ENCODE measurements at places on chromosomes 13 and 19.

DNA sequence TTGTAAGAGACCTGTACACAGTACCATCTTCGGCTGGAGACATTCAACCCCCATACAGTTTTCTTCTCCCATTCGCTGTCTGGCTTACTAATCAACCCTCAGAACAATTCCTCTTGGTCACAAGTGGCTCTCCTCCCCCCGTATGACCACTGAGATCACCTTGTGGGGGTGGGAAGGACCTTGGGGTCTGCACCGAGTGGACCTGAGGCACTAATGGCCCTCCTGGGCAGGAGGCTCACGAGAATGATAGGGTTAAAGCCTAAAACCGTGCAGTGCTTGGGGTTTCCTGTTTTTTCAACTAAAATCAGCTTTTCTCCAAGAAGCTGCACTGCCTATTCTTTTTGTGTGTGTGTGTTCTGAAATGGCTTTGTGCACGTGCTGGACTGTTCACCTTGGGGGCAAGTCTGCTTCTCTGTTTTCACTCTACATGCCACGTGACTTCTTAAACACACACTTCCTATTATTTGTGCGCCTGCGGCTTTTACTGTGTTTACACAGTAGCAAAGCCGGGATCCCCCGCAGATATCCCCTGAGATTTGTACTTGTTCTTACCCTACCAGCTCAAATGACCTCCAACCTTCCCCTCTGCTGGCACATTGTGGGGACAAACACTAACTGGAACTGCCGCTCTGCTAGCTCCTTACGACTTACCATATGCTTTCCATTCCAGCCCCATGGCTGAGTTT is 12.3 kb downstream of the RBM26 start:
- DNase-seq = no peak

DNA sequence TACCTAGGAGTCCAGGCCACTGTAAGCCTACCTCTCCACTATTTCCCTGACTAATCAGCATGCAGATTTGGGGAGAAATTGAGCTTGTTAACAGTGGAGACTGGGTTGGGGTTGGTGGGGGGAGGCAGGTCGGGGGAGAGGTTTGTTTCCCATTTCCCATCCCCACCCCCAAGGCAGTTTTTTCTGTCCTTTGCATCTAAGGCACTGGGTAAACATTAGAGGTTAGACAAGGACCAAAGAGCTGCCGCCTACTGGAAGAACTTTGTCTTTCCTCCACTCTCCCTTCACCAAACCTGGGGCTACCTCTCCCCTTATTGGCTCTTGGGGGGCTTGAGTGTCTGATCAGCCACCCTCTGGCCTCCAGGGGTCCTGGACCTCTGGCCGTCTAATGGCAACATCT is 953 bp downstream of the KCNN4 start:
- DNase-seq = no peak

DNA sequence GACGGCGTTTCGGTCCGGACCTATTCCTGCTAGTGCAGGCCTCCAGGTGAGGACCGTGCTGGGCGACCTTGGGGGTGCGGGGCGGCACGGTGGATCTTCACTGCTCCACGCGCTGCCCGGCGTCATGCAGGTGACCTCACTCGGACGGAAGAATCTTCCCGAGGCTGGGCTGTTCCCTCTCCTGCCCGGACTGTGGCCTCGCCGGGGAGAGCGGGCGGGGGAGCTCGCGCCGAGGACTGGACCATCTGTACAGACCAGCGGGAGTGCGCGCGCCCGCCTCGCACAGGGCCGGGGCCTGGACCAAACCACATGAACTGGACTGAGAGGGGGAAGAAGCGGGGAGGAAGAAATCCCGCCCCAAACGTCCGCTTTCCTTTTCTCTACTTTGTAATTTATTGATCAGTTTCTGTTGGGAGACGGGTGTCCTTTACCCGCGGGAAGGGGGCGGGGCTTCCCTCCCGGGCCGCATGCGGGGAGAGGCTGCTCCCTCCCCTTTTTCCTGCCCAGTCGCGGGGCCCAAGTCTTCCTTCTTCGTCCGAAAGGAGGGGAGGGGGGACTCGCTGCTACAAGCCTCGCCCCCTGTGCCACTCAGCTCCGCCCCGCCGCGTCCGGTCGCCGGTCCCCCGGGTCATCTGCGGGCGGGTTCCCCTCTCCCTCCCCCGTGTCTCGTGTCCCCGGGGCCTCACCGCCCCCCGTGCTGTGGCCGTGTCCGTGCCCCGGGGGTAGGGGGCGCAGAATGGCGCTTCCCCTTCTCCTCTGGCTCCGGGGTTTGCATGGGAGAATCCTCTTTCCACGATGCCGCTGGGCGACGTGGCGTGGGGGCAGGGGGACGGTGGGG is 4.9 kb downstream of the HRC start:
- peak; percentile 69 for DNase-seq

DNA sequence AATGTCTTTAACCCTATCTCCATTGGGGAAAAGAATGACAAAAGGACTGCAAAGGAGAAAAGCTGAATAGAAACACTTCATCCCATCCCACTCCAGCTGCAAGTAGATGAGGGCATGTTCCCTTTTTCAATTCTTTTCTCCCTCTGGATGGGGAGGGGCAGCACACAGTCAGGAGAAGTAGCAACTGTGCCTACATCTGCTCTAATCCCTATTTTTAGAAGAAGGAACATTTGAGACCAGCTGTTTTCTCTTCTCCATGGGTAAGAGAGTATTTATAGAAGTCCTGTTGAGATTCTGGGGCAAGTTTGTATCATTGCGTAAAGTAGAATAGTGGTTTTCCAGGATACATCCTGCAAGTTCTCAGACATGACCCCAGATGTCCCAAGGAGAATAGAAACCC is 9.3 kb upstream of the GTF3A start:
- no peak for DNase-seq

GRCh38 chr19:33134571-33135041 is 2.7 kb downstream of the WDR88 start:
- no peak for DNase-seq

GRCh38 chr13:91948736-91949135 is 550.3 kb downstream of the GPC5 start:
- no peak for DNase-seq

DNA sequence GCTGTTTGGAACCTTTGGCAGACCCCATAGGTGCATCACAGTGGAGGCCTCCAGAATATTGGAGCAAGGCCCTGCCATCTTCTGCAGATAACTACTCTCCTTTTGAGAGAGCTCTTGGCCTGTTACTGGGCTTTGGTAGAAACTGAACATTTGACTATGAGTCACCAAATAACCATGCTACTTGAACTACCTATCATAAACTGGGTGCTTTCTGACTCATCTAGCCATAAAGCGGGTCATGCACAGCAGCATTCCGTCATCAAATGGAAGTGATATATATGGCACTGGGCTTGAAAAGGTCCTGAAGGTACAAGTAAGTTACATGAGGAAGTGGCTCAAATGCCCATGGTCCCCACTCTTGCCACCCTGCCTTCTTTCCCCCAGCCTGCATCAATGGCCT is 782.5 kb upstream of the SLITRK6 start:
- DNase-seq = no peak

DNA sequence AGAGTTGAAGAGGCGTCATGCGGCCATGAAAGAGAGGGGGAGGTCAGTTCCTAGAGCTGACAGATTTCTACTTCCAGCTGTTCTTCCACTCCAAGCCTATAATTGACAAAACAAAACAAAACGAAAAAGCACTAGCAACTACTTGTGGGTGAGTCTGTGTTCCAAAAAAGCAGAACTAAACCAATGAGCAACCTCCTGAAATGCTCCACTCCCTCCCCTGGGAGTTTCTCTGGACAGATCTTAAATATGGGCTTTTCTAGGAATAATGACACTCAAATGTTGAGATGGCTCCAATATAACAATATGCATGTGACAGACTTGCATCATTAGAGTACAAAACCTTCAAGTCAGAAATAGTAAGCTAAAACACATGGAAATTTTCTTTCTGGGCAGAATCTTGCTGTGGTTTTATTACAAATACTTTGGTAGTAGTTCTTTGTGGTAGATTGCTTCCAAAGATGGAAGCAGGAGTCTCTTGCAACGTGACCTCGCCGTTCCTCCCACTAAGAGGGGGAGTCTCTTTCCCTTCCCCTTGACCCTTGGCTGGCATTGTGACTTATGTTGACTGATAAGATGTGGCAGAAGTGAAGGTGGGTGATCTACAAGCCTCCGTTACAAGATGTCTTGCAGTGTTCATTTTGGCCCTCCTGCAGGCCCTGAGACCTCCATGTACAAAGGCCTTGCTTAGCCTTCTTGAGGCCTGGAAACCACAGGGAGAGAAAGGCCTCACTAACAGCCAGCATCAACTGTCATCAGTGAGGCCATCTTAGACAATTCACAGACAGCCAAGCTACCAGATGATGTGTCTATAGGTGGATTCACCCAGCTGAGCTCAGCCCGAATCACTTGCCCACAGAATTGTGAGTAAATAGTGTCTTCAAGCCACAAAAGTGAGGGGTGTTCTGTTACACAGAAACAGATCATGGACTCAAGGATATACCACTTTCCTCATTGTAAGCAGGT is 173.1 kb upstream of the RFC3 start:
- peak; percentile 93 for DNase-seq

DNA sequence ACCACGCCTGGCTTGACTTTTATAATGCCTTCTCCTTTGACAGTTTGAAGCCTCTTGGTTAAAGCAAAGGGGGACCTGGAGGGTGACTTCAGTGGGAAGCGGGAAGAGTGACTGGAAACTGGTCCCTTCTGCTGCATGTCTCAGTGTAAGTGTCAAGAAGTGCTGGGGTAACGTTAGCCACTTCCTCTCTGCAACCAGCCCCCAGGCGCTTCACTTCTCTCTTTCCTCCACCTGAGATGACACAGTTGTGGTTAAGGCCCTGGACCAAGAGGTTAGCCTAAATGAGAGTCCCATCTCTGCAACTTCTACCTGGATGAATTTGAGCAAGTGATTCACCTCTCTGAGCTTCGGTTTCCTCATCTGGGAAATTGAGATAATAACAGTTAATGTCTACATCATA is 16.3 kb downstream of the LEUTX start:
- DNase-seq = no peak

GRCh38 chr13:36665630-36666029 is 8.2 kb upstream of the SERTM1 start:
- no peak for DNase-seq

DNA sequence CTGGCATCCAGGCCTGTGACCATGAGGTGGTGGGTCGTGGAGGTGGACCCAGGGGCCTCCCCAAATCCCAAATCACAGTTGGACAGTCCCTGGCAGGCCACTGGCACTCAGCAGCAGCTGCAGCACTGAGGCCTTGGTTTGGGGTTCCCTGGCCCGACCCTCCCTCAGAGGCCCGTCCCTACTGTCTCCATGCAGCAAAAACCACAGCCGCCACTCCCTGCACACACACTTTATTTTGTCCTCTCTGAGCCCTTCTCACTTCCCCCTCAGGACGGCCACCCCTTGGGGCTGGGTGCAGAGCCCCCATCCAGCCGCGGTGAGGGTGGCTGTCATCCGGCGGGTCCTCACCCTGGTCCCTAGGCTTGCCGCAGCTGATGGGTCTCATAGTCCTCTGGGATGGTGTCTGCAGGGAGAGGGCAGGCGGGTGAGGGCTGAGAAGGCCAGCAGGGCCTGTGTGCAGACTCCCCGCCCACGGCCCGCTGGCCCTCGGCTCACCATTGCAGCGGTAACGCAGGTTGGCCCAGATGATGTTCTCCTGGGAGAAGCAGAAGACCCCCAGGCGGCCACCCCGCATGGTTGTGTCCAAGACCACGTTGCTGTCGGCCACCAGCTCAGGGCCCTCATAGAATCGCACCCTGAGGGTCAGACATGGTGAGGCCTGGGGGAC is 8.4 kb downstream of the COMP start:
- DNase-seq = no peak

DNA sequence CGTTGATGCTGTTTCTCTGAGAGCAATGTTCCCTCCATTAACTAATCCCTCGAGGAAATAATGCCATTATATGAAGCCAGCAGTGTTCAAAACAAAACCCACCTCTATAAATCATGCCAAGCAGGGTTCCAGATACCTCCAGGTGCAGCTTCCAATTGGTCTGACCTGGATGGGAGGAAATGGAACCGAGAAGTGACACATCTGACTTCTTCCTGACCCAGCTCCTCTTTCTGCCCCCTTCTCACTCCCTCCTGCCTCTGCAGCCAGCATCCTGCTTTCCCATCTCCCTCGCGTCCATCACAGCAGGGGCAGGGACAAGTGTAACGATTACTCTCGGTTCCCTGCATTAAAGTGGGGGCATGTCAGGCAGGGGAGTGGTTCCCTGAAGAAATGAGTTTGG is 37.5 kb downstream of the HSPH1 start:
- DNase-seq = no peak

- no peak for DNase-seq
These were observed 412.0 kb downstream of the SLITRK1 start for GRCh38 chr13:83470133-83470797.

DNA sequence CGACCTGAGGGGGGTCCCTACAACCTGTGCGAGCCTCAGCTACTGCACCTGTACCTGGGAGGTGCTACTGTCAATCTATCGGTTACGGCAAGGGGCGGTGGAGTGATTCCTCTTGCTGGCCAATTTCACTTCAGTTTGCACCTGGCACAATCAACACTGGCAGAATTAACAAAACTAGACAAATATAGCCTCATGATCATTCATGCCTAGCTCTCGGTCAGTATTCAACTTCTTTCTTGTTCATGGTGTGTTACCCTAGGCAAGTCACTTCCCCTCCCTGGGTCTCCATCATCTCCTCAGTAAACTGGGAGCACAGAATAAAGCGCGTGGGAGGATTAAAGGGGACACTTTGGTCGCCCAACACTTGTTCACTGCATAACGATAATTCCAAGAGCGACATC is 618 bp downstream of the HAUS8 start:
- no peak for DNase-seq

GRCh38 chr13:65125236-65125635 is 2104.9 kb downstream of the PCDH9 start:
- DNase-seq = no peak

DNA sequence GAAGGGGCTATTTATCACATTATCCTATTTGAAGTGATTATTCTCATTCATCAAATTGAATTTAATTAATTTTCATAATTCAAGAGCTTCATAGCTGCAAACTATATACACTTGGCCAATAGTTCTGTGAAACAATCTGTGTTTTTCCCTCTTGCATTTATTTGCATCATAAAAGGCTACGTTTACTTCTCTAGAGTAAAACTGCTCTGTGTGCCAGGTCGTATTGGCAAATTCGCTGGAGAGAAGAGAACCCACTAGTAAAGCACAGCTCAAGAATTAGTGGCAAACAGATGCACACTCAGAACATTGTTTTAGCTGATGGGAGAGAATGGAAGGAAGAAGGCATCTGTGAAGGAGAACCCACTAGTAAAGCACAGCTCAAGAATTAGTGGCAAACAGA is 81.8 kb downstream of the CYSLTR2 start:
- DNase-seq = no peak

All from AG10803 (cell line).